ENCODE measurements at places on chromosomes 12 and 14.

- DNase-seq = no peak
These were observed 2.8 kb downstream of the ACOT4 start for GRCh38 chr14:73594491-73594890.

DNA sequence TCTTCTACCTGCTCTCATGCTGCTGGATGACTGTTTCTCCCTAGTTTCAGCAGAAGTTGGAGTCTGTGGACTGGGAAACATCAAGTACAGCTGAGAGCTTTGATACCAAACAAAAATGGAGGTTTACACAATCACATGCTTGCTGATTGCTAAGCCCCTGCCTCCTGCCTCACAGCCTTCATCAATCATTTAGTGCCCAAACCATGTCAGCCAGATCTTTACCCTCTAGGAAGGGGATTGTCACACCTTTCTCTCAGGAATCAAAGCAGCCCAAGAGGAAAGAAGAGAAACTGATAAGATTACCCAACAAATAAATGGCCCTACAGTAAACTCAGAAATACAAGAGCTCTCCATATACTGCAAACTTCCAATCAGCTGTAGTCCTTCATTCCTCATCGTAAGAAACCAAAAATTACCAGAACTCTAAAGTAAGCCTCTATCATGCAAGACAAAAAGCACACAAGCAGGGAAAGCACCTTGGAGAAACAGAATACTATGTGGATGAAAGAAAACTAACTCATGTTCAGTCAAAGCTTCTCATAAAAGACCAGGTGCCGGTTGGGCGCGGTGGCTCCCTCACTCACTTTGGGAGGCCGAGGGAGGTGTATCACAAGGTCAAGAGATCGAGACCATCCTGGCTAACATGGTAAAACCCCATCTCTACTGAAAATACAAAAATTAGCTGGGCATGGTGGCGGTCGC is 63.6 kb upstream of the RESF1 start:
- no peak for DNase-seq

- no peak for DNase-seq
These were observed 1.4 kb downstream of the PRKD1 start for GRCh38 chr14:29926228-29926627.

DNA sequence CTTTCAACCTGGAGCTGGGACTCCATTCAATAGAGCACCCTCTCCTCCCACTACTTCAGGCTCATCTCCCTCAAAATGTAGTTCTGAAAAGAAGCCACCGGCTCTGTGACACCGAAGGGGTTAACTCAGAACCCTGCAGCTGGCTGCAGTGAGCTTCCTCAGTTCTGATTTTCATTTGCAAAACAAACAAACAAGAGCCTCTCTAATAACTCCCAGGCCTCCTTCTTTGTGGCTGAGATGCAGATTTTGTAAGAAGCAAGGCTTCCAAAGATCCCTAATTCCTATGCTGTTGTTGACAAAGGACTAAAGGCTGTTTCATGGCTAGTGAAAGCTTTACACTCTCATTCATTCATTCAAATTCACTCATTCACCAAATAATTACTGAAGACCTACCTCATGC is 333.4 kb upstream of the TBX3 start:
- DNase-seq = no peak

DNA sequence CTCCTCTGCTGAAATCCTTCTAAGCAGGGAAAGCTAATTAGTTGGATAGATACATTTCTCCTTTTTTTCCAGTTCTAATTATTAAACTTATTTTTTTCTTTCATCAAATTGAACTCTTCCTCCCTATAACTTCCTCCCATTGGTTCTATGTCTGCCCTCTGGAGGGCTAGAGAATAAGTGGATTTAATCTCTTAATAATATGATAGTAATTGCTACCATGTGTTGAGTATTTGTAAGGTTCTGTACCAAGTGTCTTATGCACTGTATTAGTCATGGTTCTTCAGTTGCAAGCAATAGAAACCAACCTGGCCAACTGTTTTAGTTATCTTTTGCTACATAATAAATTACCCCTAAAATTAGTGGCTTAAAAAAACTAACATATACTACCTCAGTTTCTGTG is 190.5 kb upstream of the PLXNC1 start:
- DNase-seq = no peak

GRCh38 chr12:68405343-68405781 is 73.2 kb upstream of the MDM1 start:
- DNase-seq = no peak

GRCh38 chr12:131194166-131194565 is 240.5 kb downstream of the ADGRD1 start:
- DNase-seq = no peak

GRCh38 chr12:7758766-7759140 is 6.3 kb upstream of the NANOGNB start:
- DNase-seq = no peak

GRCh38 chr14:38203929-38204718 is 3.6 kb upstream of the SSTR1 start:
- no peak for DNase-seq

DNA sequence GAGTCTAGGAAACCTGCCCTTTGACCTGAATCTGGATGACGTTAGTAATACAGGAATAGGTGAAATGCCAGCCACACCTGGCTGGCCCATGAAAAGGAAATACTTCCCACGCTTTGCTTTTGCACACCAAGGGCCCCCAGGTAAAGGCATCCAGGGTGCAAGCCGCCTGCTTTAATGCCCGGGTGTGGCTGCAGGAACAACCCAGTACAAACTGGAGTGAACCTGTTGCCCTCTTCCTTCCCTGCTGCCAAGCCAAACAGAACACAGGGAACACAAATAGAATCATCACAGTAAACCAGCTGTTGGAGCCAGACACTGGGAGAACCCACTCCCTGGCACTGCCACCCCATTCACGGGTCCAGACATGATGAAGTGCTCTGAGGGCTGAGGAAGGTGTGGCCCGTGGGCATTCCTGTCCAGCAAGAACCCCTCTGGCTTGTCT is 24.2 kb upstream of the FOS start:
- no peak for DNase-seq

- DNase-seq = no peak
These were observed 485 bp downstream of the SENP1 start for GRCh38 chr12:48105321-48105866.

DNA sequence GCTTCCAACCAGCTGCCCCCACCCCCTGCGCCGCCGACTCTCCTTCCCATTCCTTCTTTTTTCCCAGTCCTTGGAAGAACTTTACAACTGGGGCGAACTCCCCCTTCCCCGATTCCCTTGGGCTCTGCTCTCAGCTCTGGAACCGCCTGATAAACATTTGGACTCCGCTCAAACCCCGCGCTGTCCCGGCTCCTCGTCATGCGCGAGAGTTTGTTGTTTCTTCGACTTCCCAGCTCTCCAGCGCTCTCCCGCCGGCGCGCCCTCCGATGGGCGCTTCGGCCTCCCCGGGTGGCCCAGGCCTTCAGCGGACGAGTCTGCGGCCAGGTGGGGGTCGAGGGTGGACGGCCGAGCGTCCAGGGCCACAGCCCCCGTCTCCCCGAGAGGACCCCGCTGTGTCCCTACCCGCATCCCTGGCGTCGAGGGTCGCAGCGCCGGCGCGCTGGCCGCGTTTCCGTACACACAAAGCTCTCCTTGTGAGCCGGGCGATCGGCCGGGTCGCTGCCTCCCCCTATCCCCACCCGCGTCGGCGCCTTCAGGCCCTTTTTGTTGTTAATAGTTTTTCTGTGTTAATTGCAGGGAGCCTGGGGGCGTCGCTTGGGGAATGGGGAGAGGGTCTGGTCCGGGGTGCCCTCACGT is 847 bp downstream of the MMP14 start:
- DNase-seq = no peak

GRCh38 chr14:73463411-73463810 is 5.1 kb upstream of the NUMB start:
- no peak for DNase-seq

DNA sequence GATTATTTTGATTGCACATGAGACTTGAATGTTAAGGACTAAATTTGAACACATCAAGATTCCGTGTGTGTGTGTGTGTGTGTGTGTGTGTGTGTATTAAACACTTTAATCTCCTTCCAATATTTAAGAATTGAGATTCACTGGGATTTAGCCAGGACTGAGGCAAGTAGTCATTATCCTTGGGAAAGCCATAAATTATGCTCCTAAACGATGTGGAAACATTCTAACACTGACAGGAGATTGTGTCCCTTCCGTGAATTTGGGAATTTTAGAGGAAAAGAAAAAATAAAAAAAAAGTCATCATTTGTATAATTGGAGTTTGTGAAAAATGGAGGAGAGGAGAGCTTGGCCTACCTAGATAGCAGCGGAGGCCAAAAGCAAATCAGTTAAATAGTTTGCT is 212.9 kb downstream of the DUSP6 start:
- no peak for DNase-seq

DNA sequence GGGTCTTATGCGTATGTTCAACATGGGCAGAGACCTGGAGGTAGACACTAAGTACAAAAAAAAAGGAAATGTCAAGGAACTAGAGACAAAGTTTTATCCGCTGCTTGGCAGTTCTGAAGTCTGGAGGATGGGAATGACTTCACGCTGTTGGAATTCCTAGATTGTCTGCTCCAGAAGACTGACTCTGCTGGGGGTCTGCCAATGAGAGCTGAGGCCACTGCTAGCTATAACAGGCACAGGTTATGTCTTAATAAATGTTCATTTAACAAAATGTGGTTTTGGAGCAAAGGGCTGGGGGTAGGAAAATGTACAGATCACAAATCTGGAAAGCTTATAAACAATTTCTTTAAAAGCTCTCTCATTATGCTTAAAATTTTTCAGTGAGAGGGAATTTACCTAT is 5.9 kb downstream of the RNASE8 start:
- DNase-seq = no peak

- DNase-seq = no peak
These were observed 212.4 kb downstream of the EGLN3 start for GRCh38 chr14:33738491-33738890.

DNA sequence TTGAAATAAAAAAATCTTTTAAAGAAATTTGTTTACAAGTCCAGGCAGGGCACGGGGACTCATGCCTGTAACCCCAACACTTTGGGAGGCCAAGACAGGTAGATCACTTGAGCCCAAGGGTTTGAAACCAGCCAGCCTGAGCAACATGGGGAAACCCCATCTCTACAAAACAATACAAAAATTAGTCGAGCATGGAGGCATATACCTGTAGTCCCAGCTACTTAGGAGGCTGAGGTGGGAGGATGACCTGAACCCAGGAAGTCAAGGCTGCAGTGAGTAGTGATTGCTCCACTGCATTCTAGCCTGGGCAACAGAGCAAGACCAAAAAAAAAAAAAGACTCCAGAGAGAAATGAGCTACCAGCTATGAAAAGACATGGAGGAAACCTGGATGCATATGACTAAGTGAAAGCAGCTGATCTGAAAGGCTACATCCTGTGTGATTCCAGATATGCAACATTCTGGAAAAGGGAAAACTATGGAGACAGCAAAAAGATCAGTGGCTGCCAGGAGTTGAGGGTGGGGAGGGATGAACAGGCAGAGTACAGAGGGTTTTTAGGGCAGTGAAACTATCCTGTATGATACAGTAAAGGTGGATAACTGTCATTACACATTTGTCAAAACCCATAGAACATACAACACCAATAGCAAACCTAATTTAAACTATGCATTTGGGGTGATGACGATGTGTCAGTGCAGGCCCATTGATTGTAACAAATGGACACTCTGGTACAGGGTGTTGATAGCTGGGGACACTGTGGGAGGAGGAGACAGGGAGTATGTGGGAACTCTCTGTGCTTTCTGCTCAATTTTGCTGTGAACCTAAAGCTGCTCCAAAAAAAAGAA is 59.9 kb downstream of the PRKAB1 start:
- DNase-seq = no peak
